ENCODE measurements at places on chromosomes 3 and 15. TPM values are rescaled to one million over a fixed set of nuclear protein-coding genes. Genes with fewer than 3 reads are reported as not detected.

Gene PDZRN3
- total RNA-seq, result 30.3 TPM

- DNase-seq, result no peak
Observed at GRCh38 chr3:116824208-116824607, 114.6 kb downstream of the TUSC7 start.

DNA sequence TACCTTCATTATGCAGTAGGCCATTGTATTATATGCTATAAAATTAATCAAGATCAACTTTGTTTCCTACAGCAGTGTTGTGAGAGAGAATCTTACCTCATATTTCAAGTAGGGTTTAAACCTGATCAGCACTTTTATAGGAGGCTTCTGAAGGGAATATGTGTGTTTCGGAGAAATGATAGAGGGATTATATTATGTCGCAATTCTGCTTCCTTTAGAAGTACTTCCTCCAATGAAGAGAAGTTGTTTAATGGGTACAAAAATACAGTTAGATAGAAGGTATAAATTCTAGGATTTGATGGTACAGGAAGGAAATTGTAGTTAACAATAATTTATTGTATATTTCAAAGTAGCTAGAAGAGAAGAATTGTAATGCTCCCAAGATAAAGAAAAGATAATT is 54.9 kb downstream of the NSUN3 start:
- no peak for DNase-seq

GRCh38 chr15:78599189-78599588 is 21.6 kb downstream of the CHRNA3 start:
- DNase-seq, result no peak

- DNase-seq, result no peak
Observed at GRCh38 chr15:32705446-32705845, 12.4 kb upstream of the GREM1 start.

- no peak for DNase-seq
Observed at GRCh38 chr3:66744521-66744920, 243.7 kb upstream of the LRIG1 start.

DNA sequence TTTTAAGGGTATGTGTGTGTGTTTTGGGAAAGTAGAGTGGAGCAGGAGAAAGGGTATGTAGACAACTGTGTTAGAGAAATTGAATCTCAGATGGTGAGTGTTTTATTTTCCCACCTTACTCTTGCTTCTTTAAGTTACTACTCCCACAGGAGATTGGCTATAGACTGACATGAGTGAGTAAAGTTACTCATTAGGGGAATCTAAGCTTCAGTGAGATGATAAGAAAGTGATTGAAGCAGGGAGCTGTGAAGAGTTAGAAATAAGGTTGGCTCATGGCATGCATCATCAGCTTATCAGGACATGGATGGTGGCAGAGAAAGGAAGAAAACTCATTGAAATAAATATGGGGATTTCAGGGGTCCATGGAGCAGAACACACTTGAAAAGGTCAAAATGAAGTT is 88.9 kb downstream of the MBNL1 start:
- no peak for DNase-seq

Gene VWA5B2
- not detected for total RNA-seq
